ENCODE measurements at places on chromosomes 7 and 10.

GRCh38 chr10:123377883-123378282, 223.7 kb downstream of the BUB3 start:
- no peak for DNase-seq

DNA sequence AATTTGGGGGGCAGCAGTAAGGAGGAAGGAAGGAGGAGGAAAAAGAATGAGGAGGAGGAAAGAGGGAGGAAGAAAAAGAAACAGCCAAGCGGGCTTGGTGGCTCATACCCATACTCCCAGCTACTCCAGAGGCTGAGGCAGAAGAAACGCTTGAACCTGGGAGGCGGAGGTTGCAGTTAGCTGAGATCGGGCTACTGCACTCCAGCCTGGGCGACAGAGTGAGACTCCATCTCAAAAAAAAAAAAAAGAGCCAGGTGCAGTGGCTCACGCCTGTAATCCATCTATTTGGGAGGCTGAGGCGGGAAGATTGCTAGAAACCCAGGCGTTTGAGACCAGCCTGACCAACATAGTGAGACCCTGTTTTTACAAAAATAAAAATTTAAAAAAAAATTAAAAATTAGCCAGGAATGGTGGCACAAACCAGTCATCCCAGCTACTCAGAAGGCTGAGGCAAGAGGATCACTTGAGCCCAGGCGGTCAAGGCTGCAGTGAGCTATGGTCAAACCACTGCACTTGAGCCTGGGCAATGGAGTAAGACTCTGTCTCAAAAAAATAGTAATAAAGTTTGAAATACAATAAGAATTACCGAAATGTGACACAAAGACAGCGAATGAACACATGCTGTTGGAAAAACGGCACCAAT, 14.1 kb upstream of the CRCP start:
- DNase-seq: no peak

- no peak for DNase-seq
Measured at GRCh38 chr7:2540641-2541051, 14.7 kb downstream of the BRAT1 start.

- DNase-seq: no peak
Measured at GRCh38 chr10:54710918-54711317, 90.1 kb downstream of the PCDH15 start.

DNA sequence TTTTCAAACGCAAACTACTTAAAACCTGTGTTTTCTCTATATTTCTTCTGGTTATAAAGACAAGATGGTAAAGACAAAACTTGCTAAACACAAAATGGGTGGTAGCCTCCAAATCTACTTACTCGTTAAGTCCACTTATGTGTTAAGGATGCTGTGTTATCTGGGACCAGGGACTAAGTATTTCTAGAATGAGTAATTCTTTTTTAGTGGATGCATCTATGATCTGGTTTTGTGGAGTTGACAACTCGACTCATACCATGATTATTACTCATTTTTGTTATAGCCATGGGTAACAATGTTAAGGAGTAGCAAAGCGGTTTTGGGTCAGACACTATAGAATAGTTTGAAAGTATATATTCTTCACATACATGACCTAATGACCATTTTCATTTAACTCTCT, 239.5 kb upstream of the FOXP2 start:
- DNase-seq: no peak

- DNase-seq: no peak
Measured at GRCh38 chr10:91567815-91568214, 65.1 kb downstream of the PPP1R3C start.

DNA sequence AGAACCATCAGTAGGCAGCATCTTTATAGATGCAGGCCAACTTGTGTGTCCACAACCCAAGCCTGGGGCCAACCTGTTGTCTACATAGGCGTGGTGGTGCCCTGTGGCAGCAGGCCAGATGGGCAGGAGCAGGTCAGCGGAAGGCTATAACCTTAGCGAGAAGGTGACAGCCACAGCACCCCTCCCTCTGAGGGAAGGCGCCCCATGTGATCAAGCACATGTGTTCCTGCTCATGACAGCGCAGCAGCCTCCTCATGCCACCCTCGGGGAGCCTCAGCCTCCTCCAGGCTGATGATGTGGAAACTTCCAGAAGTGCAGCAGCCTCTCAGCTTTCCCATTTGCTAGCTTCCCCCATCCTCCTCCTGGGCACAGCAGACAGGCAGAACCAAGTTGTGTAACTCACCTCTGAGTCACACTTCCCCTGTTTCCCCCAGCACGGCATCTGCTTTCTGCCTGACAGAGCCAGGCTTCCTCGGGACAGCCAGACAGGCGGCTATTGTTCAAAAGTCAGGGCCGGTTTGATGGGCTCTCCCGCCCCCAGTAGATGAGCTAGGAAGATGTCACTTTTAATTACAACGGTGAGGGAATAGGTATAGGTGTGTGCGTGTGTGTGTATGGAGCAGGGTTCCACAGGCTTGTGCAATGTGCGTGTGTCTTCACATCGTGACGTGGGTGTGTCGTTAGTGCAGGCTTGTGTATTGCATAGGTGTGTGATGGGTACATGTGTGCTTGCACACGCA, 312.0 kb upstream of the ZMIZ1 start:
- DNase-seq: no peak

DNA sequence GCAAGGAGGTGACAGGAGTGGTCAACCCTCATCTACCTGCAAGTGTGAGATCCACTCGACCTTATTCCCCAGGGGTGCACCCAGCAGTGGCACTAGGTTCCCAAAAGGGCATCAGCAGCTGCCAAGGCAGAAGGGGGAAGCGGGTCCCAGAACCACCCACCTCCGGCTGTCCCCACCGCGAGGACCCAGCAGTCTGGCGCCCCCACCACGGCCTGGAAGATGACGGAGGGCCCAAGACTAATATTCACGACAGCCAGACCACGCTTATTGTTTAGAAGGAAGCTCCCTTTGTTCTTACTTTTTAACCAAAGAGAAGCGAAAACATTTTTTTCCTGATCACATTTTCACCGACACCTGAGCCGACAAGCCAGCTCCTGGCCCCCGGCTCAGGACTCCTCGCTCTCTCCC, 3.6 kb upstream of the EVX1 start:
- no peak for DNase-seq

GRCh38 chr10:92432596-92432995, 141.3 kb downstream of the IDE start:
- no peak for DNase-seq

DNA sequence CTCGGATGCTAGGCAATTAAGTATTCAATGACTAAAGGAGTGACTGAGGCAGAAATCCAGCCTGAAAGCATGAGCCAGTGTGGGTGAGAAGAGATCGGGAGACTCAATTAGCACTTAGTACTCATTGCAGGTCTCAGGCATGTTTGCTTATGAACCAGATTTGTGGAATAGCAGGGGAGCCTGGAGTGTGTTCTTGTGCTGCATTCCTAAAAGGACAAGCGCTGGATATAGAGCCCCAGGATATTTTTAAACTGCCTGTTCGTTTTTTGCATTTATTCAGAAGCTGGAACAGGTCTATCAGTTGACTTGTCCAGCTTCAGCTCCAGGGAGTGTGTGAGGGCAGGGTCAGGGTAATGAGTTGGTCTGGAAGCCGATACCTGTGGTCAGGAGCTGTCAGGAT, 120.3 kb downstream of the BMPER start:
- no peak for DNase-seq

GRCh38 chr10:105733924-105734323, 1092.8 kb downstream of the SORCS3 start:
- no peak for DNase-seq

DNA sequence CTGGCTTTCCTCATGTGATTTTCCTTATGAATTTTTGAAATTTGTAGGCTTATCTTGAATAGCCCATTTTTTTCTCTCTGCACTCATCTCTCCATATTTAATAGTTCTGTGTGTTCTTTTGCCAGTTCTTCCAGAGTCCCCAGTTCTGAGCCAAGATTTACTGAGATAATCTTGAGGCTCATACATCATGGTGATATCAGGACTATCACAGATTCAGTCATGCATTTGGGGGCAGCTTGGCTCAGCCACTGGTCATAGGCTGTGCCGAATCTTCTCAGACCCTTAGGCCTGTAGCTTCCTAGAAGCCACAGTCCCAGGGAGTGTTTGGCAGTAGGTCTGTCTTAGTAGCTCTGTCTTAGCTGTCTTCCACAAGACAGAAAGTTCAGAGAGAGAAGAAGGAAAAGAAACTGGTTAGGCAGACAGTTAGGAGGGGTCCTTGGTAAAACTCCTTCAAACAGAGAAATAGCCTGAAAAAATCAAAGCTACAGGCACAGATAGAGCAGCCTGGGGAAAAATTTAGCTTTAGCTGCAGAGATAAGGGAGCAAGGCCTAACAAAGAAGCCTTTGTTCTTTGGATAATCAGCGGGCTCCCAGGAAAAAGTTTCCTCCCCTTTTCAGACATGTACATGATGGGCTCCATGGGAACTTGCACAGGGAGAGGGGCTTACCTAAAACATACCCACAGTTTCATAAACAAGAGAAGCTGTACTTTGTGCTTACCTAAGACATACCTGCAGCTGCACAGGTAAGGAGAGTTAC, 29.1 kb downstream of the FAS start:
- no peak for DNase-seq

DNA sequence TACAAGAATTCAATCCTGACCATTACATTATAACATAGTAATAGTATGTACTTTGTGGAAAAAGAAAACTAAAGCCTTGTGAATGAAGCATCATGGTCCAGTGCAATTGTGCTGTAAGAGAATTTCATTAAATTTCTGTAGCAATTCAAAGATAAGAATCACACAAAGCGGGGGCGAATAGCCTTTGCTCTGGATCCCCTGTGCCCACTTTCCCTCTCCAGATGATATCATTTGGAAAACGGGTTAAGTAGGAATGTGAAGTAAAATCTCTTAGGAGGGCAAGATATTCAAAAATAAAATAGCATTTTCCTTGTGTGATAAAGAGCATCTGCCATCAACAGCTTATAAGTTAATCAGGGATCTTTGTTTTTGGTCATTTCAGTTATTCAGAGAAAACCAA, 177.1 kb downstream of the CHRM2 start:
- no peak for DNase-seq

GRCh38 chr7:27161214-27161720, 4.1 kb downstream of the HOXA9 start:
- DNase-seq: no peak

DNA sequence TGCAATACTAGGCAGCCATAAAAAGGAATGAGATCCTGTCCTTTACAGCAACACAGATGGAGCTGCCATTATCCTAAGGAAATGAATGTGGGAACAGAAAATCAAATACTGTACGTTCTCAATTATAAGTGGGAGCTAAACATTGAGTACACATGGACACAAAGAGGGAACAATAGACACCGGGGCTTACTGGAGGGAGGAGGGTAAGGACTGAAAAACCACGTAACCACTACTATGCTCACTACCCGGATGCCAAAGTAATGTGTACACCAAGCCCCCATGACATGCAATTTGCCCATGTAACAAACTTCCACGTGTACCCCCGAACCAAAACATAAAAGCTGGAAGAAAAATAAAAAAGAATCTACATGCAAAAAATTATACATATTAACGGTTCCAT, 587.0 kb downstream of the PARD3 start:
- no peak for DNase-seq

DNA sequence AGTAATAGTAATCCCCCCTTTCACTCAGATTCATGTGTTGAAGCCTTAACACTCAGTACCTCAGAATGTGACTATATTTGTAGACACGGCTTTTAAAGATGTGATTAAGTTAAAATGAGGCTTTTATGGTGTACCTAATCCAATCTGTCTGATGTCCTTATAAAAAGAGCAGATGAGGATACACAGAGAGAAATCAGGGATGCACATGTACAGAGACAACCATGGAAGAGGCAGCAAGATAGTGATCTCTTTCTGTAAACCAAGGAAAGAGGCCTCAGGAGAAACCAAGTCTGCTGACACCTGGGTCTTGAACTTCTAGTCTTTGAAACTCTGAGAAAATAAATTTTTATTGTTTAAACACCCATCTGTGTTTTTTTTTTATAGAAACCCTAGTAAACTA, 44.0 kb upstream of the ZNF365 start:
- no peak for DNase-seq

GRCh38 chr10:77286531-77287508, 350.8 kb downstream of the KCNMA1 start:
- no peak for DNase-seq

GRCh38 chr7:48183370-48183743, 12.1 kb downstream of the ABCA13 start:
- no peak for DNase-seq

DNA sequence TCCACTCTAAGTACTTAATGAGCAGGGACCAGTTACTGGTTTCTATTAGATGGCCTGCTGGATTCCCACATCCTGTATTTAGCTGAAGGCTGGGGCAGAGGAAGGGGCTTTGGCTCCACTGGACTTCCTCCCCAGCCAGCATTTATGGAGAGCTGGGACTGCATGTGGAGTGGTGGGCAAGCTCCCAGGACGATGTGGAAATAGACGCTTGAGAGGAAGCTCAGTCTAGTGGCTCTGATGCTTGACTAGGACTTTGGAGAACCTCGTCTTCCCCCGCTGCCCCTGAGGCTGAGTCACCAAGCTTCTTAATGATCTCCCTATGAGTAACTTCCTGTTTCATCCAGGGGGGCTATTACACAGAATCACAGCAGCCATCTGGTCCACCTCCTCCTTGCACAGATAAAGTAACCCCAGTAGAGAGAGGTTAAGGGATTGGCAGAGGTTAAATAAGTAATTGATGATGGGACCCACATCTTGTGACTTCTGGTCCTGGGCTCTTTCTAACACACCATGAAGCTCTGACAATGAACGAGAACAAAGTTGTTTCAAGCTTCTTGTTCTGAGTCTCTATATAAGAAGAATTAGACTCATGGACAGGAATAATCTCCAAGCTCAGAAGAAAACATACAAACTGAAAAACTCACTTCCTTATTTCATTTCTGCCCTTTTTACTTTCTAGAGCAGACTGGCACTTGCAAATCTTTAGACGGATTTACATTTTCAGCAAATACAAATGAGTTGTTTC, 126.2 kb downstream of the PRPF18 start:
- DNase-seq: no peak

GRCh38 chr10:111973306-111973705, 210.3 kb downstream of the GPAM start:
- DNase-seq: no peak

DNA sequence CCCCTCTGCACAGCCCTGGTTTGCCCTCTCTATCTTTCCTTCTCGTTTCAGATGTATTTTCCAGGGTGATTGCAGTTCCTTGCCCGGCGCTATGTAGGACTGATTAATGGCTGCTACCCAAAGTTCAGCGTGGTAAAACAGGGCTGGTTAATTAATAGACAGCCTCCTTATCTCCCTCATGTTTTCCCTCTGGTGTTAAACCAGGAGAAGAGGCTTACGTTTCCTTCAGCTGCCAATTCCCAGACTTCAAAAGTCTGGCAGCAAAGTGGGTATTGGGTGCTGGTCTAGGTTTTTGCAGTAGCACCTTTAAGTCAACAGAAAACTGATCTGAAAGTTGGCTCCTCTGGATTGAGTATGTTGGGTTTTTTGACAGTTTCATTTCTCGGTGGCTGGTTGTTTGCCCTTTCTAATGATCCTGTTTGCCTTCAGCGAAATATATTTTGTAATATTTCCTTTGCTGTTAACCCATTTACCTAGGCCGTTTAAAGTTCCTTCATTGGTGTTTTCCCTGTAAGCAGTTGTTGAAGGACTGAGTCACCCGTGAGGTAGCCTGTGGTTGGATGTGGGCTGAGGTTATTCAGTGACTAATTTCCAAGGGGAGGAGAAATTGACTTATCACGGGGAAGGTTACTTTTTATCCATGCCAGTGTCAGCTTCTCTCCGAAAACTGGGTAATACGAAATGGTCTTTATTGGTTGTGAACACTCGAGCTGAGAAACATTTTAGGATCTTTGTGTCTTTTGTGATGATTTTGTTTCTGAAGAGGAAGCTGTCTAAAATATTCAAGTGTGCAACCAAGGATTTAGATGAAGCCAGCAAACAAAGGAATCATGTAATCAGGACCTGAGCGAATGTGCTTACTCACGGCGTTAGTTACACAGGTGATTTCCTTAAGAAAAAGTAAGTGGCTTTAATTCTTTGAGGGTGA, 257.2 kb downstream of the KIAA1217 start:
- DNase-seq: no peak
